ENCODE measurements at places on chromosomes 16 and 17.

DNA sequence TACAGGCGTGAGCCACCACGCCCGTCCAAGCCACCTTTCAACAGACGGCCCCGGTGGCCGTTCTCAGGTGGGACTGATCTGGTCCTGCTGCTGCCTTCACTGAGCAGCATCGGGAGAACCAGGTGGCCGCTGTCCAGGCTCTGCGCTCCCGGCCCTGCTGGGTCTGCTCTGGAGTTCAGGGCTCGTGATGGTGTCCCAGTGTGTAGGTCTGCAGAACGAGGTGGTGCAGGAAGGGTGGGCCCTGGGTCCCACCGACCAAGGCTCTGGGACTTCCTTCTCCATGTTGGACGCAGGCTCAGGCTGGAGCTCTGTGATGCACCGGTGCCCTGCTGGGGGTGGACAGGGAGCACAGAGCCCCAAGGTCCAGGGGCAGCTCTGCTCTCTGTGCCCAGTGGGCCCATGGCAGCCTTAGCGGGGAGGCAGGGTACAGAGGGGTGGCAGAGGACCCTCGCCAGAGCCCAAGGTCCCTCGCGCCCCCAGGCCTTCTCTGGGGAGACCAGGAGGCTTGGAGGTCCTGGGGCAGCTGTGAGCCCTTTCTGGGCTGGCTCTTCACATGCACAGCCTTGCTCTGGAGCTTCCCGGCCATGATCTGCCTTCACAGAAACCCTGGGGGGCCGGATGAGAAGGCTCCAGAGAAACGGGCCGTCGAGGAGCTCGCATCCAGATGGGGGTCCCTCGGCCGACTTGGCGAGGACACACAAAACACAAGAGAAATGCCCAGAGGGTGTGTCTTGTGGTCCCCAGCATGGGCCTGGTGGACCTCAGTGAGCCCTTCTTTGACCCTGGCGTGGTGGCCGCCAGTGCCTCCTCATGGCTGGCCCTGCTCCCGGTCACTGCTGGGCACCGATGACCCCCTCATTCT is 26.9 kb upstream of the BAHCC1 start:
- DNase-seq = no peak

- DNase-seq = no peak
These were observed 63.8 kb downstream of the SEC14L1 start for GRCh38 chr17:77204536-77204935.

DNA sequence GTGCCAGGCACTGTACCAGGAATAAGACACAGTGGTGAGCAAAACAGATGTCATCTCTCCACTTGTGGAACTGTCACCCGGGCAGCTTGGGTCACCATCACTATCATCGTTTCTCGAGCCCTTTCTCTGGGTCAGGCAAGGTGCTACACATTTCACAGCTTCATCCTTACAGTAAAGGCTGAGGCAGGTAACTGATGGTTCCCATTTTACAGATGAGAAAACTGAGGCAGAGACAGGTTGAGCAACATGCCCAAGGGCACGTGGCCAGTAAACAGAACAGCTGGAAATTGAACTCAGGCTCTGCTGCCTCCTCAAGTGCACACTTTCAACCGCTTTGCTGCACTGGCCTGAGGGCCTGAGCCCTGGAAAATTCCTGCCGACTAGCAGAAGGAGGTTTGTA is 294.6 kb downstream of the XYLT1 start:
- DNase-seq = no peak

DNA sequence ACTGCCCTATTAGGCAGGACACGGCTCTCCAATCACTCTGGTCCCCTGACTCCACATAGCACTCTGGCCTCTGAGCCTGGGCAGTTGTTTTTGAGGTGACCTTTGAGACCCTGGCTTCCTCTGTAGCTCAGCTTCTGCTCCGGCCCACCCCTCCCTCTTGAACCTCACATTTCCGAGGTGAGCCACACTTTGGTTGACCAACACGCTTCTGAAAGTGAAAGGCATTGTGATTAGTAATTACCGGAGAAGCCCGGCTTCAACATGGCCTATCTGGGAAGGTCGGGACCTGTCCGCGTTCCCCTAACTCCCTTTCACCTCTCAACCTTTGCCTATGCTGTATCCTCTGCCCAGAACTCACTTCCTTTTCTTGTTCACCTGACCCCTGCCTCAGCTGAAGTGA is 10.3 kb upstream of the ITGAX start:
- no peak for DNase-seq

DNA sequence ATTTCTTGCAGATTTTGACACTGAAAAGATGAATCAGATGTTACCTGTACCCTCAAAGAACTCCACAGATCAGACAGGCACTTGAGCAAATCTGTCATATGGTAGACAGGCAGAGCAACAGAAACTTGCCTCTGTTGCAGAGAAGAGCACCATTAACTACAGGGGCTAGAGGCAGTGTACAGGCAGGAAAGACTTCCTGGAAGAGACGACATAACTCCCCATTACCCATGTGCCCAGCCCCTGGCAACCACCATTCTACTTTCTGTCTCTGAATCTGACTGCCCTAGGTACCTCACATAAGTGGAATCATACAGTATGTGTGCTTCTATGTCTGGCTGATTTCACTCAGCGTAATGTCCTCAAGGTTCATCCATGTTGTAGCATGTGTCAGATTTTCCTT is 15.5 kb downstream of the GFOD2 start:
- DNase-seq = no peak

- no peak for DNase-seq
These were observed 21.6 kb downstream of the PRKCB start for GRCh38 chr16:23857256-23857880.

DNA sequence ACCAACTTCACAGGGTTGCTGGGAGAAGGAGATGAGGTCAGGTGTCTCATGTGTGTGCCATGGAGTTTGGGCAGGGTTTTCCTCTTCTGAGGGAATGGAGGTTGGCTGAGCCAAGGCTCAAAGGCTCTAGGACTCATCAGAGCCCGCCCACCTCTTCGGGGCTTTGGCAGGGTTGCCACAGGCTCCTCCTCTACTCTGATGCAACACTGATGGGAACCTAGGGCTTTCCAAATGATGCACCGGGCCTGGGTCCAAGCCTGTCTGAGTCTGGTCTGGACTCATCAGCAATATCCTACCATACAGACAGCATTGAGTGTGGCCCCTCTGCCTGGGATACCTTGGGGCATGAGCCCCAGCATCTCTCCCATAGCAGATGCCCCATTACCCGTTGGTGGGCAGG is 59.5 kb upstream of the LHX1 start:
- no peak for DNase-seq

DNA sequence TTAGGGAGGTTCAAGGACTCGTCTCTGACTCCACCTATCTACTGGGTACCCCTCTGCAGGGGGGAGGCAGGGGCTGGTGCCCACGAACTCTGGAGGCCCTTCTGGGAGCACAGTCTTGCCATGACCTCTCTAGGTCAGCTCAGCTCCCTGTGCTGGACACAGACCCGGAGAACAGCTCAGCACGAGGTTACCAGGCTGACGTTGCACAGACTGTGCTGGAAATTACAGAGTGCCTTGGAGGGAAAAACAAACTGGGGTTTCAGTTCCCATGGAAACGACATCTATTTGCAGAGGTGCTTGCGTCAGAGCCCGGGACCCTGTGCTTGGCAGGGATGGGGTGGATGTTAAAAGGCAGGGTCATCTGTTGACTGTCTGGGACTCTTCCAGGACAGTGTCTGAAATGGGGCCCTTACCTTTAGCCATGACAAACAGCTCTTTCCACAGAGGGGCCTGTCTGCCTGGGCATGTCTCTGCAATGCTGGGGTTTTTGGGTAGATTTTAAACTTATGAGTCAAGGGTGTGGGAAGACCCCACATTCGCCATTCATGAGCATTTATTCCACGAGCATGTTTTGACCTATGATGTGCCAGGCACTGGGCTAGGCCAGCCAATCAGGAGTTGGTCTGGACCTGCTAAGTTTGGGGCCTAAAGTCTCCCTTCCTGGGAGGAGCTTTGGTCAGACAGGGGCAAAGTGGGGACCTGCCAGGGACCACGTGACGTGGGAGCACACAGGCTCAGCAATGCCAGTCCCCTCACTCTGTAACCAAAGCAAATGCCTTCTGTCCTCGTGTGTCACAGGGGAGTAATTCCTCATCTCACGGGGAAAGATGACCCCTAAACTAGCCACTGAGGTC is 22.5 kb downstream of the CCR7 start:
- no peak for DNase-seq

DNA sequence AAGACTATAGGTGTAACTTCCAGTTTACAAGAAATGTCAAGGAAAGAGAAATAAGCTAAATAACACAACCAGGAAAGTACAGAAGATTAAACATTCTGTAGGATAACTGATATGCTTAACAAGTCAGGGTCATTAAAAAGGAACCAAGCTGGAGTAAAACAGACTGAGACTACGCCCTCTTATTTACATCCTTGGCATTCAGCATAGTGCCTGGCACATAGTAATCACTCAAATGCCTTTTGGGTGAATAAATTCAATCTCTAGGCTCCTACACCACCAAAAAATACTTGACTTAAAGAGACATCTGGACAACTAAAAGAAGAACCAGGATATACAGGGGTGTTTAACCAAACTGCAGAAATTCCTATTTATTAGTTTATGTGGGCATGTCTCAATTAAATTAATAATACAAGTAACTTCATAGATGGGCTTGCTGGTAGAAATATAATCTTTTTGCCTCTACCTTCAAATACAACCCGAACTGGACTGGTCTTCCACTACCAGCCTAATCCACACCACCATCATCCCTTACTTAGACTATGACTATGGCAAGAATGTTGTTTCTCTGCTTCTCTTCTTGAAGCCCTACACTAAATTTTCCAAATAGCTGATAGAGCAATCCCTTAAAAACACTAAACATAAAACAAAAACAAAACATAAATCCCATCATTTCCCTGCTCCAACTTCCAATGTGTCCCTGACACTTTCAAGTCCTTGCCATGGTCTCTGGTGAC is 47.7 kb upstream of the ULK2 start:
- DNase-seq = no peak

- no peak for DNase-seq
These were observed 42.9 kb downstream of the TBC1D16 start for GRCh38 chr17:79992649-79993389.

DNA sequence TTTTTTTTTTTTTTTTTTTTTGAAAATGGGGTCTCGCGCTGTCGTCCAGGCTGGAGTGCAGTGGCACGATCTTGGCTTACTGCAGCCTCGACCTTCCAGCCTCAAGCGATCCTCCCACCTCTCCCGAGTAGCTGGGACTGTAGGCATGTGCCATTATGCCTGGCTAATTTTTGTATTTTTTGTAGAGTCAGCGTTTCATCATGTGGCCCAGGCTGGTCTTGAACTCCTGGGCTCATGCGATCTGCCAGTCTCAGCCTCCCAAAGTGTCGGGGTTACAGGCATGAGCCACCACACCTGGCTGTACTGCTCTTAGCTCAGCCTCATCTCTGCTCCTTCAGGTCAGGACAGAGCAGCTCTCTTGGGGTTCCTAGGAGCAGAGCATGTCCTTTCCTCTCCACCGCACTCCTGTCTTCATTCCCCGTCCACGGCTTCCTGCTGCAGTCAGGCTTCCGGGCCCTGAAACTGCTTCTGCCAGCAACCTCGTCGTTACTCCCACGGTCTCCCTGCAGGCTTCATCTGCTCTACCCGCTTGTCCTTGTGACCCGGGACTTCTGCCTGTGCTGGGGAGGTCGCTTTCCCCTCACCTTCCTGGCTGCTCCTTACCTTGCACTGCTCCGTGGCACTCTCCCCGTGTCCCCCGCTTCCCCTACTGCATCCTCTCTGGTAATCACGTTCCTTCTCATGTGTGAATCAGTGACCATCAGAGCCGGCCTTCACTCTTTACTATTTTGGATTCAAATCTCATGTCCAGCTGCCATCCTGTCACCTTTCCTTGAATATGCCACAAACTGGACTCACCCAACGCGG is 38.0 kb downstream of the PRMT7 start:
- no peak for DNase-seq

GRCh38 chr16:69747115-69747514 is 7.6 kb downstream of the NOB1 start:
- DNase-seq = no peak

DNA sequence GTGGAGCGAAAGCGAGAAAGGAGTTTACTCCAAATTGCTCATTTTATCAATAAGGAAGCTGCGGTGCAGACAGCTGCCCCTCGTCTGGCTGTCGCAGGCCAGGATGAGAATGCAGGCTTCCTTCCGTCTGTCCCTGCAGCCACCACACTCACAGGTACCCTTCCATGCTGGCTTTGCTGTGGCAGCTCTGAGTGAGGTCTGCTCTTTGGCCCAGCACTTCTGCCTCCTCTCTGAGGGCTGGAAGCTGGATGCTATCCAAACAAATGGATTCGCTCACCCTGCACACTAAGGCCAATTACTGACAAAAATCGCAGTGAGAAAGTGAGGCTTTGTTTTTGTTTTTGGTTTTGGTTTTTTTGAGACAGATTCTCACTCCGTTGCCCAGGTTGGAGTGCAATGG is 7.0 kb downstream of the ARMC7 start:
- DNase-seq = no peak

GRCh38 chr17:5378566-5379207 is 40.8 kb downstream of the NUP88 start:
- no peak for DNase-seq

- DNase-seq = no peak
These were observed 43.5 kb downstream of the NT5M start for GRCh38 chr17:17346428-17347233.

DNA sequence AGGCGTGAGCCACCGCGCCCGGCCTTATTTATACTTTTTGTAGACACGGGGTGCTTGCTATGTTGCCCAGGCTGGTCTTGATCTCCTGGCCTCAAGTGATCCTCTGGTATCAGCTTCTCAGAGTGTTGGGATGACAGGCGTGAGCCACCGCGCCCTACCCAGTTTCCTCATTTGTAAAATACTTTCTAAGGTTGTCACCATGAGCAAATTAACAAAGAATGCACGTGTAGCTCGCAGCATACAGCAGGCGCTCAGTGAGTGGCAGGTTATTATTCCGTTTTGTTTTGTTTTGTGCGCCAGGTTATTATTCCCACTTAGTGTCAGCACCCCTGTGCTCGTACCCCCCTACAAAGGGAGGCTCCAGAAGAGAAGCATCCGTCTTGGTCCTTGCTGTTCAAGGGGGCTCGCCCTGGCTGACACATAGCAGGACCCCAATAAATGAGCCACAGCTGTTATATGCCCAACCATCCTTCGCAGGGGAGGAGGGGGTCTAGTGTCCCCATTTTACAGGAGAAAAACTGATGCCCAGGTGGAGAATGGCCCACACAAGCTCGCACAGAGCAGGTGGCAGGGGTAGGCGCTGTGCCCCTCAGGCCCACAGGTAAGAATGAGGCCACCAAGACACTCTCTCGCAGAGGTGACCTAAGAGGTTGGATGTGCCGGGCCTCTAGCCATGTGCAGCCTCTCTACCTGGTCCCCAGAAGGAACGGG is 686 bp upstream of the MIEF2 start:
- DNase-seq = no peak

- DNase-seq = no peak
These were observed 2.5 kb upstream of the CCL2 start for GRCh38 chr17:34252444-34253138.

- no peak for DNase-seq
These were observed 18.2 kb downstream of the IGF2BP1 start for GRCh38 chr17:49015179-49015923.

Measured in stimulated activated CD4-positive, alpha-beta T cell treated with anti-CD3 and anti-CD28 coated beads, Interleukin-1b, Interleukin-23, amount 100 ng/mL, for 4 hours (primary cell).